ENCODE measurements at places on chromosomes 1 and 21.

DNA sequence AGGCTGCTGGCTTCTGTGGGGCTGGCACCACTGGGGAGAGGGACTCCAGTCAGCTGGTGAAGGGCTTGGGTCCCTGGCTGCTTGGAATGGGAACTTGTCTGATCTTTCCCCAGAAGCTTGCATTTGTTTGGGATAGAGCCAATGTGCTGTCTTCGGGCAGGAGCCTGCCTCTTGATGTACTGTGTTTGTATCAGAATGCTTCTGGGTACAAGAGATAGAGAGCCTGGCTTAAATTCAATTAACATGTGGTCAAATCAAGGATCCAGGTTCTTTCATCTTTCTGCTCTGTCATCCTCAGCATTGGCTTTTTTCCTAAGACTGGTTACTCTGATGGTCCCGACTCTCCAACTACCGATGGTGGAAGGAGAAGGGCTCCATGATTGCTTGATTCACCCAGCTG, 16.0 kb upstream of the PROK1 start:
- no peak for DNase-seq

GRCh38 chr21:22885614-22886013, 1887.4 kb downstream of the NCAM2 start:
- DNase-seq, result no peak

- no peak for DNase-seq
These were observed 6.0 kb upstream of the SMIM12 start for GRCh38 chr1:34865573-34865972.

GRCh38 chr1:154182344-154183045, 9.4 kb downstream of the TPM3 start:
- DNase-seq, result peak; percentile 73

- DNase-seq, result no peak
These were observed 98.0 kb upstream of the SLC44A3 start for GRCh38 chr1:94722181-94722580.

GRCh38 chr1:186925881-186926669, 97.3 kb downstream of the PLA2G4A start:
- DNase-seq, result no peak

All from skeletal muscle cell (primary cell).